ENCODE measurements at places on chromosomes 6 and 20.

GRCh38 chr20:53937929-53938367 lies 132.4 kb downstream of the BCAS1 start:
- no peak for DNase-seq

GRCh38 chr6:144335914-144336313 lies 50.8 kb downstream of the UTRN start:
- peak; percentile 71 for DNase-seq

DNA sequence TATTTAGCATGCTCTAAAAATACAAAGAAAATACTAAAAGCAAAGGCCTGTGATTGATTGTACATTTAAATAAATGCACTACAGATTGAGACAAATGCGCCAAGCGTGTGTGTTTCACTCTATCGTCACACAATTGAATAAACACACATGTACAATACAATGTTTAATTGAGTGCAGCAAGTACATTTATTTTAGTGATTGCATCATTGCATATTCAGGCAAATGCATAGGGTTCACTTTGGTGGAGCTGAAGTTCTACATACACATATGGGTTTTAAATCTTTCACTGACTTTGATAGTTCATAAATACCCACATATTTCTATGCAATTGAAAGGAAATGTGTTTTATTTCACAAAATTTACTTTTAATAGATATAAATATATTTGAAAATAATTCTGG lies 750.6 kb upstream of the MMS22L start:
- DNase-seq: no peak

DNA sequence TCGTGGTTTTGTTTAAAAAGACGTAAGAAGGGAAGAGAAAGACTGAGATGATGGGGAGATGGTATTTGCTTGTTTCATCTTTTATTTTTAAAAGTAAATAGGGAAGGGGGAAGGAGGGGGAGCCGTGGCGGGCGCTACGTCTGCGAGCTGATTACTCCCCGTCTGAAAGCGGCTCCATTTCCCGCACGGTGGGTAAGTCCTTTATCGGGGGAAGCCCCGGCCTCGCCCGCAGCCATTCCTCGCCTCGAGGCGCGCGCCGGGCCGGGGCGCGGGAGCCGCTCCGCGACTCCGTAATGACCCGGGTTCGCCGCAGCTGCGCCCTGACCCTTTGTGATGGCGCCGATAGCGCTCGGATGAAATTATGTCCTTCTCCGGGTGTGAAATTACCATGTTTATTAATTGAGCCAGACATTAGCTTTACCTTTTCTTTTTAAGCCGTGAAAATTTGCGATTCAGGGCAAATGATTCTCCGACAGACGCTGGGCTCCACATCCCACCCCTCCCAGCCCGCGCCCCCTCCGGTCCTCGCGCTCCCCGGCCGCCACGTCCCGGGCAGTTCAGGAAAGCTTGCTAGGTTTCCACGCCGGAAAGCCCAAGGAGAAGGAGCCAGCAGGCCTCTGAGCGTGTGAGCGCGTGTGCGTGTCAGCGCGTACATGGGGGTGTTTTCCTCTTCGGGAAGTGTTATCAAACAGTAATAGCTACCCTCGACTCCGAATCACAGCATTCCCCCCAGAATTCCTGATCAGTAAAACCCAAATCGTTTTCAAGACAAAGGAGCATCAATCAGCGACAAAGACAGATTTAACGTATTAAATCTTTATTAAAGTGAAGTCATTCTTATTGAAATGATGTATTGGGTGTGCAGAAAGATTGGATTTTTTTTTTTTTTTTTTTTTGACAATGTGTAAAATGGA lies 30.0 kb downstream of the TFAP2A start:
- DNase-seq: no peak

DNA sequence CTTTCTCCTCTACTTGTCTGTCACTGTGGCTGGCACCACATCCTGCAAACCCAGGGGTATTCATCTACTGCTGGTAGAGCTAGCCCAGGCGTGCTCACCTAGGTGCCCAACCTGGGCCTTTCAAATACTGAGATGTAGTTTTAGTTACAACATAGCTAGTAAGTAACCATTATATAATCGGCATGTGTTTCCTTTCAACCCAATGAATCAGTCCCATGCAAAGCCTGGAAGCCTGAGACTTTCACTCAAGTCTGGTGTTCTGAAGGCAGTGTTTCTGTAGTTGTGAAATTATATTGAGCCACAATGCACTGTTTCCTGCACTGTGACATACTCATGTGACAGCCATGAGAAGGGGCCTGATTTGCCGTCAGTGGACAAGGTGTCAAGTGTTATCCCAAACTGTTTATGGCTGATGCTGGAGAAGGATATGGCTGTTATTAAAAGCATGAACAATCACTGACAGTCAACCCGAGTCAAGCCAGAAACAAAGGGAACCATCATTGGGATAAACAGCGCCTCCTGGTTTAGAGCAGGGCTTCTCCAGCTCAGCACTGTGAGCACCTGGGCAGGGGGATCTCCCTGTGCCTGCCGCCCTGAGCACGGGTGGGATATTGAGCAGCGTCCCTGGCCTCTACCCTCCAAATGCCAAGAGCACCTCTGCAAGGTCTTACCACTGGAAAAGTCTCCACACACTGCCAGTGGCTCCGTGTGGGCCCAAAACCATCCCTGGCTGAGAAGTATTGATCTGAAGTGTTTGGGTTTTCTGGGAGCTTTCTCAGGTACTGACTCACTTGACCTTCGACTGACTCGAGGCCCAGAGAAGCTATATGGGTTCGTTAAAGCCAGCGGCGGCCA lies 1.6 kb downstream of the PSMA7 start:
- no peak for DNase-seq

GRCh38 chr6:41581381-41581991 lies 35.3 kb downstream of the FOXP4 start:
- no peak for DNase-seq
